WTC11 (cell line): ENCODE measurements at places on chromosomes 2 and 18. TPM values are rescaled to one million over a fixed set of nuclear protein-coding genes. Genes with fewer than 3 reads are reported as not detected.

GRCh38 chr2:95068256-95068655, 42.7 kb downstream of the MAL start:
- DNase-seq: no peak
- H3K4me3 ChIP-seq: no peak overlapping the region
- no peak overlapping the region for H3K27ac ChIP-seq
- no peaks in the 10 kb centered on the region for H3K27me3 ChIP-seq
- H3K4me1 ChIP-seq: peaks cover 11% of the 10 kb centered on the region

DNA sequence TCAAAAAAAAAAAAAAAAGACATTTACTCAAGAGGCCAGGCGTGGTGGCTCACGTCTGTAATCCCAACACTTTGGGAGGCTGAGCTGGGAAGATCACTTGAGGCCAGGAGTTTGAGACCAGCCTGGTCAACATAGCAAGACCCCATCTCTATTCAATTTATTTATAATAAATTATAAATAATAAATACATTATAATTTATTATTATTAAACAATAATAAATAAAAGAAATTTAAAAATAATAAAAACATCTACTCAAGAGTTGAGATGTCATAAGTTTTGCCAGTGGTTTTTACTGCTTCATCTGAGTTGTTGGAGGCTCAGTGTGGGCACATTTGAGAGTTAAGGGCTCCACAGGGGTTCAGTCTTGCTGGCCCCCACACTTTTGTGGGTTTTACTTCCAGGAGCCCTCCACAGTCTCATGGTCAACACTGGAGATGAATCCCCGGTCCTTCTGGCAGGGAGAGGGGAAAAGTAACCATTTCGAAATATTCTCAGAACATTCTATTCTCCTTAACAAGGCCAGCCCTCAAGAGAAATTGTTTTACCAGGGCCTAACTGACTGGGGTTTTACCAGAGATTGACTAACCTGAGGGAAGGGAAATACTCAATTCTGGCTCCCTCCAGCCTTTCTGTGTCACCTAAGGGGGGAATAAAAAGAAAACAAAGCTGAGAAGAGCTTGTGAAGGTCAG, 51.6 kb upstream of the NCOA1 start:
- H3K4me1 ChIP-seq: peaks cover 4% of the 10 kb centered on the region; the same call in 1 of the 2 replicates
- no peaks in the 10 kb centered on the region for H3K27me3 ChIP-seq
- no peak overlapping the region for H3K27ac ChIP-seq
- H3K4me3 ChIP-seq: no peak overlapping the region

DNA sequence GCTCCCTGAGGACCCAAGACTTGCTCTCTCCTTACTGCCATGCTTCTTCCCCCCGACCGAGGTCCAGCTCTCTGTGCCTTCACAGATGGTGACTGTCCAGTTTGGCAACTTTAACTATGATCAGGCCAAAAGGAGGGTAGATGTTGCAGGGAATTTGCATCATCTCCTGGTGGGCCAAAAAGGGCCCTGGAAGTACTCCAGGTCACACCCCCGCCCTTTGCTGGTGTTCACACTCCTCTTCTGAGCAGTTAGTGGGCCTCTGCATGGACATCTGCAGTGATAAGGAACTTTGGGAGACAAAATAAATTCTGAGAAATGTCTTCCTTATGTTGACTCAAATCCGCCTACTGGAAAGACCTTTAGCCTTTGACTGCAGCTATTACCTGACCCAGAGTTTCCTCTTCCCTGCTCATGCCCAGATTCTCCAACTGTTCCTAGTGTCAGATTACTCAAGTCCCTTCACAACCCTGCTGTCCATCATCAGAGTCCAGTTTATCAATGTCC, 234.4 kb downstream of the LOXHD1 start:
- DNase-seq: no peak
- no peaks in the 10 kb centered on the region for H3K36me3 ChIP-seq
- peaks cover 37% of the 10 kb centered on the region for H3K4me1 ChIP-seq
- no peaks in the 10 kb centered on the region for H3K27me3 ChIP-seq
- H3K27ac ChIP-seq: no peak overlapping the region

DNA sequence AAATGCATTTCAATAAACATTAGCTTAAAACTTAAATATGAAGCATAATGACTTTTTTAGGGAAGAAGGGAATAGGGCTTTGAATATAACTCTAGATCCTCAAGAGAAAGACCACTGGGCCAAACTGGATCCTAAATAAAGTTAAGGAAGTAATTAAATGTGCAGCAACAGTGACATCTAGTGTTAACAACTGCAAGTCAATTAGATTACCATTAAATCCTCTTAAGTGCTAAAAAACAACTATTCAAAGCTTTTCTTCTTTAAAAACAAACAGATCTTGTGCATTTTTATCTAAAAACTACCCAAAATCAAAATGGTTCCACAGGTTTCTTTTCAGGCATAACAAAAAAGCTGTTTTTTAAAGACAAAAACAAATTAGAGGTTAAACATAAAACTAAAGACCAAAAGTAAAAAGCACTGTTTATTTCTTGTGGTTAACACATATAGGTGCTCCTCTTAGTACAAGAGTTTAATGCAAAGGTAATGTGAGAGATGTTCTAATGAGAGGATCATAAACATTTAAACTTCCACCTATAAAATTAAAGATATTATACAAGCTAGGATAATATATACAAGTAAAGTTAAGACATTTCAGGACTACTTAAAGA, 111.4 kb downstream of the THADA start:
- H3K4me1 ChIP-seq: 0 out of 2 replicates have a peak, but pooled peaks cover 3% of the 10 kb centered on the region
- H3K36me3 ChIP-seq: no peaks in the 10 kb centered on the region
- no peaks in the 10 kb centered on the region for H3K27me3 ChIP-seq
- H3K4me3 ChIP-seq: no peak overlapping the region
- no peak for DNase-seq
- no peak overlapping the region for H3K27ac ChIP-seq

DNA sequence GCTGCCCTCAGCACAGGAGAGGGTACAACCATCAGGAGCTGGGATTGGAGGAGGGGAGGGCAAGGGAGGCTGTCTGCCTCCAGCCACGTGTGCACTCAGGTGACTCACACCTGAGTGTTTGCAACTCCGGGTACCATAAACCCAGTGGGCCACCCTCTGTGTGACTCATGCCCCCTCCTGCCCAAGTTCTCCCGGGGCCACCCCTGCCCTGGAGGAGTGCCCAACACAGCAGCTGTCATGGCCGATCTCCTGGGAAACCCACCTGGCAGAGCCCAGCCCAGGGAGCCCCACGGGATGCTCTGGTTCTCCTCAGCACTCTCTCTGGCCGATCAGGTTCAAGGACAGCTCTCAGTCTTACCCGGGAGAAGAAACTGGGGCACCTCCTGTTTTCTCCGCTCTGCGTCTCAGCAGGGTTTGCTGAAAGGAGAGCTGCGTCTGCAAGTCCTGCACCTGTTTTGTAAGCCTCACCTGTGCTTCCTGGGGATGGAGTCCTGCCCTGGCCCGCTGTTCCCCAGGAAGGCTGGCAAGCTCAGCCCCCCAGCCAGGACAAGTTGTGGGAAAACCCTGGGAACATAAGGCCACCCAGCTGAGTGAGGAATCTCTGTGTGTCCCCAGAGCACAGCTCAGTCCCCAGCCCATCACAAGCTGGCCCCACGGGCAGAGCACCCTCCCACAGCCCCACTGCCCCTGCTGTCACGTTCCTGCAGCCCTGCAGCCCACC, 44.0 kb upstream of the UBE2F start:
- no peak overlapping the region for H3K27ac ChIP-seq
- peaks cover 2% of the 10 kb centered on the region; the same call in 1 of the 2 replicates for H3K27me3 ChIP-seq
- H3K4me3 ChIP-seq: no peak overlapping the region
- DNase-seq: no peak
- 0 out of 2 replicates have a peak, but pooled peaks cover 4% of the 10 kb centered on the region for H3K4me1 ChIP-seq

DNA sequence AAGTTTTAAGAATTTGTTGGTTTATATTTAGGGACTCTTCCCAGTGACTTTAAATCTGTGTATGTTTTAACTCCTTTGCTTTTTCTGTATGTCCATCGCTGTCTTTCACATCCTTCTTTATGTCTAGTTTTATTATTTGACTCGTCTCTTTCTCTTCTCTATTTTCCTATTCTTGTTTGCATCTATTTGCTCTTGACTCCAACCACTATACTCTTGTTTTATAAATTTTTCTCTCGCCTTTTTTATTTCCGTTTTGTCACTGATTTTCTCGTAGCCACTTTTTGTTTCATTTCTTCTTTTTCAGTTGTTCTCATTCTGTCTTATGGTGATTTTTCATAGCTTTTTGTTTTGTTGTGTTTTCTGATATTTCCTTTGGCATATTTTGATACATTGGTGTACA, 170.5 kb upstream of the NETO1 start:
- no peaks in the 10 kb centered on the region for H3K36me3 ChIP-seq
- H3K4me1 ChIP-seq: peaks cover 17% of the 10 kb centered on the region
- no peak overlapping the region for H3K4me3 ChIP-seq
- no peak for DNase-seq
- H3K27ac ChIP-seq: no peak overlapping the region

DNA sequence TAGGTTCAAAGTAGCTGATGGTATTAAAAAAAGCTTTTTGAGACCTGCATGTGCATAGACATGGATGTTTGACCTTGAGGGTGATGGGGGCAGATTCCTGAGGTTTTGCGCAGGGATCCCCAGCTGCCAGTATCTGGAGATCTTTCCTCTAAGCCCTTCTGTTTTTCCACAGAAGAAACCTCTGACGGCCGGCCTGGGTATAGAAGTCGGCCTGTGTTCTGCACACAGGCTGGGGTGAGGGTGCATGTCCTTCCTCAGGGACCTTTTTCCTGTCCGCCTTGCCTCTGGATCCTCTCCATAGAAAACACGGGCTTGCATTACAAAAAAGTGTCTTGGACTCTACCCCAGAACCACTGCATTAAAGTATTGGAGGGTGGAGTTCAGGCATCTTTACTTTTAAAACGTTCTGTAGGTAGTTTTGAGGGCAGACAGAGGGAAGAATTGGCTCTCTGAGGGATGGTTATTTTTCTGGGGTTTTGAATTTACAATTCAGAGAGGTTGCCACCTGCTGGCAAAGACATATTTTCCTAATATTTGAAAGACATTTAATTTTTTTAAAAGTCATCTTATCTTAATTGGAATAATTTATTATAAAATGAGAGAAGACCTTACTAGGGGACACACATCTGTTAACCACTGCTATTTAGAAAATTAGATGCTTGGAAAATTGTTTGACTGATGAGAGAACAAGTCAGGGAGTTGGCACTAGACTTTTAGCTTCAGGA, 350.6 kb downstream of the DCDC2C start:
- H3K36me3 ChIP-seq: peaks cover 72% of the 10 kb centered on the region
- H3K4me3 ChIP-seq: no peak overlapping the region
- H3K27me3 ChIP-seq: peaks cover 11% of the 10 kb centered on the region
- H3K27ac ChIP-seq: no peak overlapping the region
- no peaks in the 10 kb centered on the region for H3K4me1 ChIP-seq
- no peak for DNase-seq

- peaks cover 62% of the 10 kb centered on the region for H3K4me1 ChIP-seq
- H3K4me3 ChIP-seq: no peak overlapping the region
- peak overlapping the region; percentile 93 for H3K27ac ChIP-seq
These were observed 13.7 kb upstream of the LRRFIP1 start for GRCh38 chr2:237613679-237614078.

DNA sequence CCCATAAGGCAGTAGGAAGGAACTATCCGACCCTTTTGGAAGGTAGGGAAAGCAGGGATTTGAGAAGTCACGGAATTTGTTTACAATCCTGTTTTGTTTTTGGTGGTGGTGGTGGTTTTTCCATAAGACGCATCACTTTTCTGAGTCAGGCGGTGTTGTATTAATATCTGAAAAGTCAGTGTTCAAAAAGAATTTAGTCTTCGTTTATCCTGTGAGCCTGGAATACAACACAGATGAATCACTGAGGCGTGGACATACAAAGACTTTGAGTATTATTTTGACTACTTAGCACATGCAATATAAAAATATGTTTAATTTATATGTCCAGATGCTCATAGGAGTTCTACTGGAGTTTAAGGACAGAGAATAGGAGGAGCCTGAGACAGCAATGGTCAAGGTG, 785 bp downstream of the ZNF892 start:
- DNase-seq: no peak
- peaks cover 22% of the 10 kb centered on the region for H3K27me3 ChIP-seq
- H3K36me3 ChIP-seq: peaks cover 40% of the 10 kb centered on the region
- H3K4me3 ChIP-seq: peak overlapping the region; percentile 91
- H3K4me1 ChIP-seq: peaks cover 21% of the 10 kb centered on the region

DNA sequence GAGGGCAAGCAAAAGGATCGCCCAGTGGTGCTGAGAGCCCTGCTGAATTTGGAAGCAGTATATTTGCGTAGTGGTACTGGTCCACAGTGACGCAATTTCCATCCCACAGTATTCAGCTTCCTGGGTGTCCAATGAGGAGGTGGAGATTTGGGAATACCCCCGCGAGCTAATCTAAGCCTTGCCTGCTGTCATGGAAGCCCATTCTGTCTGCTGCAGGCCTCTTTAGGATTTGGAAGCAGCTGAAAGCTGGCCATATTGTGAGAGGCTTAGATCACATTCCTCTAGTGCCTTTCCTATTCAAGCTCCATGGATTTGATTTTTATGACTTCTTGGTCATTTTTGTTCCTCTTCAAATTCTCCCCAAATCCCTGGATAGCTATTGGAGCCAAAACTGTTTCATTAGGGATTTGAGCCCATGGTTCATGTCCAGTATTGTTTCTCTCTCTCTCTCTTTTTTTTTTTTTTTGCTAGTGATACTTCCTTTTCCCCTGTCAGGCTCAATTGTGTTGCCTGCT, 22.3 kb upstream of the DYNC2LI1 start:
- no peaks in the 10 kb centered on the region for H3K36me3 ChIP-seq
- no peak overlapping the region for H3K27ac ChIP-seq
- no peak for DNase-seq
- no peaks in the 10 kb centered on the region for H3K27me3 ChIP-seq
- H3K4me3 ChIP-seq: no peak overlapping the region
- 0 out of 2 replicates have a peak, but pooled peaks cover 6% of the 10 kb centered on the region for H3K4me1 ChIP-seq

- peaks cover 10% of the 10 kb centered on the region for H3K4me1 ChIP-seq
- DNase-seq: no peak
- H3K36me3 ChIP-seq: no peaks in the 10 kb centered on the region
- H3K27me3 ChIP-seq: no peaks in the 10 kb centered on the region
- no peak overlapping the region for H3K4me3 ChIP-seq
These were observed 149.7 kb downstream of the BCL2 start for GRCh38 chr18:63169853-63170252.

GRCh38 chr2:173874894-173875237, 90.3 kb downstream of the SP3 start:
- H3K27me3 ChIP-seq: no peaks in the 10 kb centered on the region
- no peak for DNase-seq
- no peaks in the 10 kb centered on the region for H3K36me3 ChIP-seq
- no peak overlapping the region for H3K27ac ChIP-seq
- H3K4me1 ChIP-seq: peaks cover 4% of the 10 kb centered on the region

Gene UGT1A10
- 0.11 to 0.18 TPM in 2 of 3 replicates, not detected in the other for total RNA-seq

Gene KLHL29
- total RNA-seq: 6.8 to 7.3 TPM (median 7.1 TPM) in 3 replicates

Gene BMP10
- total RNA-seq: not detected in 3 replicates

Gene KIAA2012
- total RNA-seq: not detected in 3 replicates

Gene FBXO36
- total RNA-seq: 4.0 to 5.3 TPM (median 4.6 TPM) in 3 replicates

Gene ERBB4
- 1.6 to 1.8 TPM (median 1.6 TPM) in 3 replicates for total RNA-seq

Gene NCOA1
- 11.3 to 16.9 TPM (median 14.2 TPM) in 3 replicates for total RNA-seq

Gene ANKRD36C
- total RNA-seq: 8.7 to 12.6 TPM (median 11.7 TPM) in 3 replicates

Gene ACSL3
- total RNA-seq: 78.4 to 100 TPM (median 82.2 TPM) in 3 replicates

Gene ANKRD30B
- total RNA-seq: not detected in 3 replicates

Gene PLEK
- 0.26 to 0.46 TPM (median 0.37 TPM) in 3 replicates for total RNA-seq

Gene FOXD4L1
- 0.09 TPM in 1 of 3 replicates, not detected in the others for total RNA-seq

Gene SPC25
- total RNA-seq: 23.2 to 29.2 TPM (median 28.6 TPM) in 3 replicates
